Left ventricle myocardium inferior (tissue), 1 donor: ENCODE measurements at places on chromosomes 1 and 21.

GRCh38 chr1:186308264-186309060 lies 66.6 kb downstream of the TPR start:
- H3K36me3 ChIP-seq, result peaks cover 32% of the 10 kb centered on the region
- H3K4me3 ChIP-seq, result no peak overlapping the region
- no peak for DNase-seq
- H3K27ac ChIP-seq, result no peak overlapping the region
- H3K27me3 ChIP-seq, result no peaks in the 10 kb centered on the region

GRCh38 chr21:32463367-32463766 lies 50.9 kb downstream of the EVA1C start:
- no peak overlapping the region for H3K4me3 ChIP-seq
- H3K27ac ChIP-seq, result peak overlapping the region; percentile 0
- no peak for DNase-seq
- peaks cover 19% of the 10 kb centered on the region for H3K4me1 ChIP-seq
- peaks cover 69% of the 10 kb centered on the region for H3K36me3 ChIP-seq

DNA sequence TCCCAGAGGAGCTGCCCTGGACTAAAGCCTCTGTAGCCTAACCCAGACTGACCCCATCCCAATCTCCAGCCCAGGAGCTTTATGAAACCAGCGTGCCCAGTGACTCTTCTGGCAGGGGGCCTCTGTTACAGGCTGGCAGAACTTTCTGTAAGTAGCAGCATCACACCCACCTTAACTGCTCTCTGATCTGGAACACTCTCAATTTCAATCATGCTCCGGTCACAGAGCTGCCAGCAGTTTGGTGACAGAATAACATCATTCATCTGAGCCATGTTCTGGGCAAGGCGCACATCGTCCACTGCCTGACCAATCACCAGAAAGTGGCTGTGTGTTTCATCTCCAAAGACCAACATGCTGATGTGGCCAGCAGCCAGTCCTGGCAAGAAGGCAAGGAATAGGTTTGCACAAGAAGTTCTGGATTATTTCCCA lies 14.7 kb downstream of the ADCY10 start:
- DNase-seq, result peak; percentile 38
- H3K36me3 ChIP-seq, result no peaks in the 10 kb centered on the region
- no peak overlapping the region for H3K27ac ChIP-seq
- H3K4me1 ChIP-seq, result peaks cover 7% of the 10 kb centered on the region
- no peak overlapping the region for H3K4me3 ChIP-seq

DNA sequence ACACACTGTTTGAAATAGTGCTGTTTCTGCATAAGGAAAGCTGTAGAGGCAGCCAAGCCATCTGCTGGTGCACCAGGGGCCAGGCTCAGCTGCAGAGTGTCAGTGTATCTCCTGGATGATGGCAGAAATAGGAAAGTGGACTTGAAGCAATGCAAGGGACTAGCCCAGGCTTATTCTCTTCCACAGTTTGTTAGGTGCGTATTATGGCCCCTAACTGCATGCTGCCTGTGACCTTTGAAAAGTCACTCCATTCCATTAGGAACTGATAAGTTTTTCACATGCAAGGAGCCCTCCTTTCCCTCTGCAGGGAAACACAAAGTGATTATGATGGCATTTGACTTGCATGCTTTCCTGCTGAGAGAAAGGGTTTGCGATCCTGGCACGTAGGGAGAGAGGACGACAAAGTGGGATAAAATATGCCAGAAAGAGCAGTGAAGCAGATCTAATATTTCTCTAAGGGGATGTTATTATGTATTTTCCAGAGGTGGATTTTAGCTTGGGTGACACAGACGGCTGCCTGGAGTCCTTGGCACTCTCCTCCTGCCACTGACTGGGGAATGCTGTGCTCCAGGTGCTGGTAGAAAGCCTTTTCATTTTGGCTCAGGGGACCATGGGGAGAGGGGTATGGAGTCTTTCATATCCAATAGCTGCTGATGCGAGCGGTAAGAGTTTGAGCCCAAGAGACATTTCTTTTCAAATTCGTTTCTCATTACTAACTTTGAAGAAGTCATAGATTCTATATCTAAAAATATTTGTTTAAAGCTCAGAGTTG lies 402.1 kb upstream of the B3GALT2 start:
- H3K27me3 ChIP-seq, result no peaks in the 10 kb centered on the region
- peak overlapping the region; percentile 15 for H3K4me3 ChIP-seq
- DNase-seq, result no peak
- peak overlapping the region; percentile 18 for H3K27ac ChIP-seq
- H3K36me3 ChIP-seq, result no peaks in the 10 kb centered on the region

- H3K27me3 ChIP-seq, result no peaks in the 10 kb centered on the region
- no peaks in the 10 kb centered on the region for H3K36me3 ChIP-seq
- H3K27ac ChIP-seq, result peak overlapping the region; percentile 39
- H3K4me3 ChIP-seq, result no peak overlapping the region
- peaks cover 81% of the 10 kb centered on the region for H3K4me1 ChIP-seq
- DNase-seq, result no peak
These were observed 56.8 kb downstream of the NFIA start for GRCh38 chr1:61138921-61139774.

- H3K27me3 ChIP-seq, result no peaks in the 10 kb centered on the region
- H3K36me3 ChIP-seq, result no peaks in the 10 kb centered on the region
These were observed 675.5 kb upstream of the CXADR start for GRCh38 chr21:16837321-16837720.

DNA sequence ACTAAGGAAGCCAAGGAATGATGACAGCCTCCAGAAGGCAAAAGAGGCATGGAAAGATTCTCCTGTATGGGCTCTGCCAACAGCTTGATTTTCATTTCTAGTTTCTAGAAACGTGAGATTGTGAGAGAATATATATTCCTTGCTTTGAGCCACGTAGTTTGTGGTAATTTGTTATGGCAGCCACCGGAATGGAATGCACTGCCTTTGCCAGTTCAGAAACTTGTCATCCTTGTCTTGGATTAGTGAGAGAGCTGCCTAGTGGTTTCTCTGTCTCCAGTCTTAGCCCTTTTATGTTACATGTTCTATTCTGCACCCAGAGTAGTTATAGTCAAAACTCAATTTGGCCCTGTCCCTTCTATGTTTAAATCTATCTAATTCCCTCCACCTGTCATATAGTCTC lies 216.0 kb upstream of the PTGFR start:
- DNase-seq, result no peak
- no peaks in the 10 kb centered on the region for H3K36me3 ChIP-seq
- H3K27me3 ChIP-seq, result no peaks in the 10 kb centered on the region

DNA sequence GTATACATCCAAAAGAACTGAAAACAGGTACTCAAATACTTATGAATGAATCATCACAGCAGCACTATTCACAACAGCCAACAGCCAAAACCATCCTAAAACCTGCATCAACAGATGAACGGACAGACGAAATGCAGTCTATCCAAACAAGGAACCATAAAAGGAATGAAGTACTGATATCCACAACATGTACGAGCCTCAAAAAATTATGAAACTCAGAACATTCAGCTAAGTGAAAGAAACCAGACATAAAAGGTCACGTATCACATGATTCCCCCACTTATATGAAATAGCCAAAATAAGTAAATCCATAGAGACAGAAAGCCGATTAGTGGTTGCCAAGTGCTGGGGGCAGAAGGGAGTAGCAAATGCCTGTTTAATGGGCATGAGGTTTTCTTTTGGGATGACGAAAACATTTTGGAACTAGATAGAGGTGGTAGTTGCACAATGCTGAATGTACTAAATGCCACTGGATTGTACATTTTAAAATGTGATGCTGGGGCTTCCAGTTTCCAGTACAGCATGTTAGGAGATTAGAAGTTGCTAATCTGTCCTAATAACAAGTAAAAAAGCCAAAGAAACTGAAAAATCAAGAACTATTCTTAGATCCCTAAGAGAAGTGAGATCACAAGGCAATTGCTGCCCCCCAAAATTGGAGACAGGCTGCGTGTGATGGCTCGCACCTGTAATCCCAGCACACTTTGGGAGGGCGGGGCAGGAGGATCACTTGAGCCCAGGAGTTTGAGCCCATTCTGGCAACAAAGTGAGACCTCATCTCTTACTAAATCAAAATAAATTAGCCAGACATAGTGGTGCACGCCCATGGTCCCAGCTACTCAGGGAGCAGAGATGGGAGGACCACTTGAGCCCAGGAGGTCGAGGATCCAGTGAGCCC lies 25.3 kb downstream of the CLSTN1 start:
- H3K36me3 ChIP-seq, result no peaks in the 10 kb centered on the region
- H3K27ac ChIP-seq, result peak overlapping the region; percentile 6
- no peaks in the 10 kb centered on the region for H3K27me3 ChIP-seq
- H3K4me3 ChIP-seq, result no peak overlapping the region
